Stimulated activated CD4-positive, alpha-beta T cell treated with anti-CD3 and anti-CD28 coated beads, Interleukin-15, amount 100 ng/mL, for 1 hour (primary cell): ENCODE measurements at places on chromosomes 7 and 10.

DNA sequence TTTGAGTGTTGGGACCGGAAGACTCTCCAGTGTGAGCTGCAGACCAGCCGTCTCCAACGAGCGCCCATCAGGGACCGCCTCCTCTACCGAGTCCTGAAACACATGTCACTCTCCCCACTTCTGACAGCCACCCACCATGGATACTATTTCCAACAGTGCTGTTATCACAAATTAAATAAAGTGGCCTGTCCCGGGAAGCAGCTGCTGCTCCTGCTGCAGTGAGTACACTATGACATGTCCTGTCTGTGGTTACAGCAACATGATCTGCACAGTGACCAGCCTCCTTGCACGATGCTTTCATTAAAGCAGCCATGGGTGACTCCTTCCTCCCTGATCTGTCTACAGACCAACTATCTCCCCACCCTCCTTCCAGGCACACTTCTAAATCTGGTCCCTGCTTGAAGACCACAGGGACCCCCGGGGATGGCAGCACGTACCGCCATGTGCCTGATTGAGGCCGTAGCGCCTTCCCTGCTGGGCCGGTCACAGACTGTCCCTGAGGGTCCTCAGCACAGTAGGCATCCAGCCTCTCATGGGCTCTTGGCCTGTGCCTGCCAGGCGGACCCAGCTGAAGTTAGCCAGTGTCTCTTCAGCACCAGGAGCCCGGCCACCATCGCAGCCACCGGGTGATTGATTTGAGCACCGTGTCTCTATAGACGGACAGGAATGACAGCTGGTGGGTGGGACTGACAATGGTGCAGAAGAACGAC is 58.8 kb downstream of the TCERG1L start:
- no peak for DNase-seq

GRCh38 chr7:150377196-150377595 is 1.9 kb upstream of the ZNF775 start:
- DNase-seq: no peak

- no peak for DNase-seq
Observed at GRCh38 chr7:107879400-107880035, 11.5 kb upstream of the DLD start.

- no peak for DNase-seq
Observed at GRCh38 chr10:63421591-63421990, 44.2 kb downstream of the JMJD1C start.

GRCh38 chr10:116599991-116600390 is 9.2 kb downstream of the PNLIPRP1 start:
- no peak for DNase-seq

DNA sequence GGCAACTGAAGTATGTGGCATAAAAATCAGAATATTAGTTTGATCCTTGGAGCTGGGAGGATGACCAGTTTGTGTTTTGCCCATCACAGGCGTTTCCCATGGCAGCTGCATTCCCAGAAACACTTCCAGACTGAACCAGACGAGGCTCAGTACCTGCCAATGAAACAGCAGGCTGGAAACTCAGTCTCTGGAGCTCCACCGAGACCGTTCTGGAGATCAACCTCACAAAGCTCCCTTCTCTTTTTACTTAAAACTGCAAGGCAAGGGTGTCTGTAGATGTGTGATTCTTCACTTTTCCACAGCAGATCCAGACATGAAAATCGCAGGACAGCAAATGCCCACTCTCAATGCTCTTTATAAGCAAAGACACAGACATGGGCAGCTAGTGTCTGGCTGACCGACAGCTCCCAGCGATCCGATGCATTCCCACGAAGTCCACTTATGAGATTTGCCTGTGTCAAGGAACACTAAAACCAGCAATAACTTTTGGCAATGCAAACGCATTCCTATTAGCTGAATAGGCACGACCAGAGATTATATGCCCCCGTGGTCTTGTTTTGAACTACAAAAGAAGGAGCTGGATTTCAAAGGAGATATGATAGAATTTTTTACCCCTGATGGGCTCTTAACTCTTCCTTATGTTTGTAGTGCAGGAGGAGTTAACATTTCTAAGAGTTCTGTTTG is 72.6 kb downstream of the ADAM12 start:
- DNase-seq: no peak
